ENCODE measurements at places on chromosomes 4 and X.

GRCh38 chrX:107451731-107452130 is 2.3 kb downstream of the FRMPD3 start:
- no peak for DNase-seq

GRCh38 chr4:186852073-186852420 is 128.4 kb upstream of the FAT1 start:
- no peak for DNase-seq

DNA sequence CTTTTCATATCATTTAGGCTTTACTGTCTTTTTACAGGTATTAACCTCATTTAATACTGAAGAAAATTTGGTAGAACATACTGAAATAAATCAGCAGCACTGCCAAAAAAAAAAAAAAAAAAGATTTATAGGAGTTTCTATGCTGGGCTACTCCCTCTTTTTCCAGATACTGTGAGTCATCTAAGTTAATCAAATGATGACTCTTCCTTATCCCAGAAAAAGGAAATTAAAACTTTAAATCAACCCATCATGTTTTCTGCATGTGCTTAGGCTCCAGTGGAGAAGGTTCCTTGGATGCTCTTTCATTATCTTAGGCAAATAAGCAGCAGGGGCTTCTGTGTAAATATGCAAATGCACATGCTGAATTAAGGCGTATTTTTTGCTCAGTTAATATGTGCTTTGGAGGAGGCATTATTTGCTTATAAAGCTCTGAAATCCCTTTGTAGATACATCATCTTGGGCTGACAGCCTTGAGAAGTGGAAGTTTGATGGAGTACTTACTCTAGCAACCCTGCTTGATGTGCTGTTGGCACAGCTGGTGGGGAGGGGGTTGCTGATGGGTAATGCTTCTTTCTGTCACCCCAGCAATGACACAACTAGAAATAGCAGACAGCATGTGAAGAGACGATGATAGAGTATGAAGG is 136.1 kb downstream of the C4orf33 start:
- no peak for DNase-seq

DNA sequence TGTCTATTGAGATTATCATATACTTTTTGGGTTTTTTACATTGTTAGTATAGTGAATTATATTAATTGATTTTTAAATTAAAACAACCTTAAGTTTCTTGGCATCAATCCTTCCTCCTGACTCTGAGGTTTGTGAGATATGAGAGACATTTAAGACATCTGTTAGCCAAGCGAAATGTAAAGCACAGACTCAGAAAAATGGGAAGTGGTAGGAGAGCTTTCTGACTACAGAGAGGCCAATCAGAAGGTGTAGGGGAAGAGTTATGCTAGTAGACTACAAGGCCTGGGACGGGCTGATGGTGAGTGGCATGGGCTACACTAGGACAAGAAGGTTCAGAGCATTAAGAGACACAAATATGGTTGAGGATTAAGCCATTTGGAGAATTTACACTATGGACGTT is 255.4 kb downstream of the PRDM5 start:
- no peak for DNase-seq

- DNase-seq: no peak
Measured at GRCh38 chrX:24629701-24630100, 17.4 kb downstream of the PCYT1B start.

DNA sequence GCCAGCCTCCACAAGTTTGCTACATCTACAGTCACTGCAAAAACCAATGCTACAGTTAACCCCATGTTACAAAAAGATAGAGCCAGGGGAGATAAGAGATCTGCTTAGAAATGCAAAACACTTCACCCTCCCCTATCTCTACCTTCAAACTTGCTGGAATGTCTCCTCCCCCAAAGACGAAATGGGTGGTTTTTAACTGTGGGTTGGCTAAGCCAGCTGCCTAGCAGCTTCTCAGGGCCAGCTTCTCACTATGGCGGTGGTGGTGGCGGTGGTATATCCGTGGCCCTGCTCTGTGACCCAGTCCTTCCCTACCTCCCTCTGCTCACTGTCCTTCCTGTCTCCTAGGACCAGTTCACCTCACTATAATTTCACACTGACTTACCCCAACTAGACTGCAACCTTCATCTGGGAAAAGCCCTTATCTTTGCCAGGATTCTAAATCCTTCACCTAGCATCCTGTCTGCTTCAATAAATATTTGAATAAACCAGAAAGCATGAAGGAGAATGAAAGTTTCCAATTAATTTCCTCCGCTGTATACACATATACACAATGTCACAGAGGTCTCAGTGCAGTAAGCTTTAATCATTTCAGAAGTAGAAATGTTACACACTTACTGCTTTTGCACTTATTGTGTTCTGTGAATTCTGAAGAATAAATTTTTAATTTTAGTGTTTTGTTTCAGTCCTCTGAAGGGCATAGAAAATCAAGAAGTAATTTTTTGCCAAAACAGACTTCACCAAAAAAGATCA is 46.3 kb downstream of the SH3KBP1 start:
- no peak for DNase-seq

- no peak for DNase-seq
Measured at GRCh38 chr4:17512973-17513665, 1.2 kb upstream of the QDPR start.

- no peak for DNase-seq
Measured at GRCh38 chr4:20109391-20109790, 142.3 kb upstream of the SLIT2 start.

DNA sequence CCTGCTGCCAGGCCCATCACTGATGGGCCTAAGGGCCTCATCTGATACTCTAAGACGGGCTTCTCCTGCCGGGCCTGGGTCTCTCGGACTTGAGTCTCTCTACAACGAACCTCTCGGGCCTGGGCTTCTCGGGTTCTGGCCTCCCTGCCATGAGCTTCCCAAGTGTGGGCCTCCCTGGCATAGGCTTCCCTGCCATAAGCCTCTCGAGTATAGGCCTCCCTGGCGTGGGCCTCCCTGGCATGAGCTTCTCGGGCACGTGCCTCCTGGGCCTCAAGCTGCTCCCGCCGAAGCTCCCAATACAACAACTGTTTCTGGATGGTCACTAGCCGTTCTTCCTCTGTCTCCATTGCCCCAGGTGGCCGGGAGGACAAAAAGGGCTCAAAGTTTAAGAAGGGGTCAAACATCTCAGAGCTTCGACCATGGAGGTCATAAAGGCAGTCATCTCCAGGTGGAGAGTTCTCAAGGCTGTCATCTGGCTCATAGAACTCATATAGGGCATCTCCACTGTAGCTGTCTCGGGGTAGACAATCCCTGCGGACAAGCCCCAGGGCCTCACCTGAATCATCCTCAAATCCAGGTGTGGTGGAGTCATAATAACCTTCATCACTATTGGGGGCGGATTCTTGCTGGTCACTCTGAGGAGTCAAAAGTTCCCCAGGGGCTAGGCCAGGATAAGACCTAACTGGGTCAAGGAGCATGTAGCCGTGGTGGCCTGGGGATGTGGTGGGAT is 14.1 kb downstream of the AMER1 start:
- no peak for DNase-seq

DNA sequence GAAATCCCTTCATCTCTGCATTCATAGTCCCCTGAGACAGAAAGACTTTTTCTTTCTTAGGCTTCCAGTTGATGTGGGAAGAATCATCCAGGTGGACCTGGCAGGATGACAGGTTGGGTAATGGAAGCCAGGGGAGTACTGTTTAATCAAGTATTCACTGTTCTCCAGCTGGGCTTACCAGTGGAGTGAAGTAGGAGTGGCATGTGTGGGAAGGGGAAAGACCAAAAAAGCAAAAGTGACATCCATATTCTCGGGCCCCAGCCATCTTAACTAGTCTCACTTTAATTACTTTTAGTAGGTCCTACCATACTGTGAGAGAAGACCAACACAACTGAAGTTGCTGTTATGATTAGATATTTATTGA is 18.5 kb downstream of the VSIG4 start:
- DNase-seq: no peak

GRCh38 chr4:98680806-98681205 is 22.4 kb upstream of the TSPAN5 start:
- DNase-seq: no peak

GRCh38 chrX:143306991-143307937 is 210.0 kb downstream of the SPANXN3 start:
- no peak for DNase-seq

DNA sequence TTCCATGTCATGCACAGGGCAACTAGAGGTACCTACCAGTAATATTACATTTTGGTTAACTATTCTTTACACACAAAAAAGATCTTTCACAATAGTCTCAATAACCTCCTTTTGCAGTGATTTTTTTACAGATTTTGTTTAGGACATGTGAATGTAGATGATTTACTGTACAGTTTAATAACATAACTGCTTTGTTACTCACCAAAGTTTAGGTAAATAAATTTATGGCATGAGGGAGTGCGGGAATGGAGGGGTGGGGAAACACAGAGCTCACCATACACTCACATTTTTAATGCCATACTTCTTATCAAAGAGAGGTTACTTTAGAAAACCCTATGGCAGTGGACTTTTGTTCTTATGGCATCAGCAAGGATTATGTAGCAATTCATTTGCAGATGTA is 93.1 kb upstream of the TEX13A start:
- DNase-seq: no peak

DNA sequence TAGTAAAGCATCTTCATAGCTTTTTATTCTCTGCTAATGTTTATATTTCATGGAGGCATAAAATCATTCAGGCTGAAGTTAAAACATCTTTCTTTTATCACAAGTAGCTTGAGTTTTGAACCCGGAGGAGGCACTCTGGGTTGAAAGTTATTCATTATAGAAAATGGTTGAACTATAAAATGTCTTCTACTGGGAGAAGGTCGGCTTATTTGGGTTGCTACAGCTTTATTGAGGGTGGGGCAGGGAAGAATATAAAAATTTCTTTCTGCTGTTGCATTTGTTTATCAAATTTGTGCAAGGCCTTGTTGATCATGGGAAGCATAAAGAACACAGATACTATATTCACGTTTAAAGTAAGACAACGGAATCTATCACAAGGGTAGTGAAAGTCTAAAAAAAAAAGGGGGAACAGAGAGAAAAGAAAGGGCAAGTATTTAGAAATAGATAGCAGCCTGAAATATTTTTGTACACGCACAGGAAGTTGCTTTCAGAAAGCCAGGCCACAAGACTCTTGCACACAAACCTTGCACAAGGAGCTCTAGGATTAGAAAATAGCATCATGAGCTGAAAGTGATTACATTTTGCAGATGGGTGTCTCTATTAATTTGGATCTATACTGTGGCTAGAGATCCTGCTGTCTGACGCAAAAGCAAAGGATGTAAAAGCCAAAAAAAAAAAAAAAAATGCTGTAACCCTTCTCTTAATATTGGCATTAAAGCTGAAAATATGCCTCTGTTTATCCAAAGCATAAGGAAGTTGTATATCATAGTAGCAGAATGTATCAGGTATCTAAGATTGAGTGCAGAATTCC is 37.2 kb upstream of the FAM9C start:
- no peak for DNase-seq

DNA sequence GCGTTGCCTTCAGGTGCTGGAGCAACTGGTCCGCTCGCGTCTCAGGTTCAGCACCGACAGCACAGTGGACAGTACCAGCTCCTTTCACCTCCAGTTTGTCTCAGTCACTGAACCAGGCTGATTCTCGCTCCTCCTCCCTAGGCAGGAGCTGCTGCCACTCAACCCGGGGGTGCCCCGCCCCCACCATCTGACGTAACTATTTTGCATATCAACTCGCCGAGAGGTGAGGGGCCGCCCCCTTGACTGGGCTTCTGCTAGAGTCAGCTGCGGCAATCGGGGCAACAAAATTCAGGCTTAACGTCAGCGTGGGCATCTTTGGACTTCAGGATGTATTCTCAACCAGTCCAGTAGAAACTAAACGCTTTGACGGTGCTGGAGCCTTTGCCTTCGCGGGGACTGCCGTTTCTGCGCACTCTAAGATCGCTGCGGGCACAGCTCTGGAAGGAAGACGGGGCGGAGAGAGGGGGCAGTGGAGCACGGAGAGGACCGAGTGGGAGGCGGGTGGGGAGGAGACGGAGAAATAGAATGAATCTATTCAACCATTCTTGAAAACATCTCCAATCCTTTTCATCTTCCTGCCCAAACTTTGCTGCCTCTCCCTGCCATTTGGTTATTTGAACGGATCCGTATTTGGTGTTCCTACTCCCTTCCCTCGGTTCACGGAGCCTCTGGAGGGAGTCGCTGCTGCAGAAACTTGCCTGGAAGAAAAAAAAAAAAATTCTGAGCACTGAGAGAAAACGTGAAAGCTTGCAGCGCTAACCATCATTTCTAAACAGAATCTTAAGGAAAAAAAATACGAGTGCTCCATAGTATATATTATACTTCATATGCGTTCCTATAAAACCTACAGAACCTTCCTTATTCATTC is at the start of gene FSTL5:
Gene FSTL5, minus strand, starts transcription at position 109 of the 868 bp plus-strand sequence. CDS start 52,604 bp downstream, outside the sequence.
- DNase-seq: peak; percentile 80

DNA sequence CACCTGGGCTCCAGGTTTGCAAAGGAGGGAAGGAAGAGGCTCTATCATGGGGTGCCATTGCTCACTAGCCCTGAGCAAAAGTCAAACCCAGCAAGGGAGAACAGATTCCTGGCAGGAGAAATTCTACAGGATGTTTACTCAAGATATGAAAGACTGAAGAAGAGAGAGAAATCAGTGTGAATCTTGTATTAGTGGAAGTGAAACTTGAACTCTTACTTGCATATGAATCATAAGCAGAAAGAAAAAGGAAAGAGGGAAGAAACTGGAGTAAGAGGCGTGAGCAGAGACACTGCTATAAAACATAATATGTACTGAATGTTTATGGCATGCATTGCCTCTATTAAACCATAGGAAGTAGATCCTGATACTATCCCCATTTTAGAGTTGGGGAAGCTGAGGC is 60.9 kb downstream of the C4orf46 start:
- no peak for DNase-seq

GRCh38 chr4:7217474-7218321 is 25.4 kb downstream of the SORCS2 start:
- DNase-seq: no peak

DNA sequence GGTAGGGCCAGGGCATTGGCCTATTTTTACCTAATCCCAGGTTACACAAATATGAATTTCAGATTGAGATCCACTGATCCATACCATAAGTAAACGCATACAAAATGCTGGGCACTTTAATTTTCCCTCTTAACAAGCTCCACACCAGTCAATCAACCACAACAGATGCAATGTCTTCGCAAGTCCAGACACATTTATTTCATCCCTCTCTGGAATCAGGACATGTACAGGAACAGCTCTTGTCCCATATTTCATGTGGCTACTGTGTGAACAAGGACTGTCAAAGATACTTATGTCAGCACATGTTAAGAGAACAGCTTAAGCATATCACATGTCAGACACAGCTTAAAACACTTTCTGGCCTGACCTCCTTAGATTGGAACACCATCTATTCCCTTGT is 145.9 kb downstream of the PPP3CA start:
- no peak for DNase-seq

GRCh38 chrX:2894885-2895292 is 34.2 kb downstream of the ARSD start:
- peak; percentile 64 for DNase-seq

GRCh38 chr4:184534511-184535391 is 60.4 kb upstream of the IRF2 start:
- no peak for DNase-seq

GRCh38 chr4:111296466-111296865 is 673.6 kb upstream of the PITX2 start:
- DNase-seq: no peak

All from HEK293T (cell line).